Stimulated activated CD8-positive, alpha-beta memory T cell treated with anti-CD3 and anti-CD28 coated beads, Interleukin-7, amount 100 ng/mL, for 1 hour (primary cell): ENCODE measurements at places on chromosomes 1 and 21.

DNA sequence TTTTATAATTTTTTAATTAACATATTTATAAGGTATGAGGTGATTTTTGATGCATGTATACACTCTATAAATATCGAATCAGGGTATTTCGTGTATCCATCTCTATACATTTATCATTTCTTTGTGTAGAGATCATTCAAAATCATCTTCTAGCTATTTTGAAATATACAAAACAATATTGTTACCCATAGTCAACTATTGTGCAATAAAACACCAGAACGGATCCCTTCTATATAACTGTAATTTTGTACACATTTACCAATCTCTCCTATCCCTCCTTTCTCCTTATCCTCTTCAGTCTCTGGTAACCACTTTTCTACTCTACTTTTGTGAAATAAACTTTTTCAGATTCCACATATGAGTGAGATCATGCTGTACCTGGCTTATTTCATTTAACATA lies 1459.6 kb downstream of the MRPL39 start:
- no peak for DNase-seq

DNA sequence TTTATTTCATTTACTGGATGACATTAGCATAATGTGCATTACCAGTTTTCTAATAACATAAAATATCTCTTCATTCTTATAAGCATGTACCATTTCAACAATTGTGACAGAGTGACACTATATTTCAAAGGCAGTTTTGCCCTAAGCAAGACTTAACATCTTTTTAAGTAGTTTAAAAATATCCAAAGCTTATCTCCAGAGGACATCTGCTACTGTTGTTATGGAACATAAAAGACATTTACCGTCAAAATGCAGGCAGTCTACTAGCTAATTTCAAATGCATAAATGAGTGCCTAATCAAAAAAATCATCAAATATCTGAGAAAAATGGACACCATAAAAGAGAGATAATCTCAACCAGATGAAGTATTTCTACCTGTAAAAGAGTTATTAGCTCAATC lies 782.4 kb upstream of the BRINP3 start:
- DNase-seq = no peak

GRCh38 chr1:155272466-155273342 lies 600 bp downstream of the CLK2 start:
- DNase-seq = no peak

- DNase-seq = no peak
Observed at GRCh38 chr21:32472890-32473765, 60.6 kb downstream of the EVA1C start.
